ENCODE measurements at places on chromosomes 16 and 17.
A peak's percentile ranks its signal among the peaks of the same experiment; 100 is the strongest.

- DNase-seq, result no peak
Observed at GRCh38 chr16:16121185-16121727, 102.0 kb downstream of the ABCC6 start.

GRCh38 chr16:68086860-68087268 is 1.7 kb downstream of the NFATC3 start:
- no peak for DNase-seq

GRCh38 chr16:13426269-13426668 is 493.7 kb upstream of the ERCC4 start:
- DNase-seq, result no peak

DNA sequence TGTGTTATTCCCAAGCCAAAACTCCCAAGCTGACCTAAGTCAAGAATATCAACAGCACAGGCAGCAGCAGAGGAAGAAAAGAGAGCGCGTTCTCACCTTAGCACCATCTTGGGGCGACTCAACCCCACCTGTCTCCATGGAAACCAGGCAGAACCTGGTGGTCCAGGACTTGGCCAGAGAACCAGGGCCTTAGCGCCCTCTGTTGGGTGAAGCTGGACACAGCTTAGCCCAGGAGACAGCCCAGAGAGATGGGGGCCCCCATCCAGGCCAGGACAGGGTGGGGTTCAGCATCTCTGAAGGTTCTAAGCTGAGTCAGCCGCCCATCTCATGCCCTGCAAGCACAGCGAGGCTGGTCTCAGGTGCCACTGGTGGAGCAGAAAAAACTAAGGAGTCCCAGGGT is 60.1 kb upstream of the TMEM132E start:
- DNase-seq, result no peak

GRCh38 chr16:82713778-82714177 is 87.0 kb downstream of the CDH13 start:
- no peak for DNase-seq

- DNase-seq, result no peak
Observed at GRCh38 chr16:78390508-78391324, 291.3 kb downstream of the WWOX start.

- DNase-seq, result no peak
Observed at GRCh38 chr17:57724026-57724728, 20.9 kb downstream of the CCDC182 start.

DNA sequence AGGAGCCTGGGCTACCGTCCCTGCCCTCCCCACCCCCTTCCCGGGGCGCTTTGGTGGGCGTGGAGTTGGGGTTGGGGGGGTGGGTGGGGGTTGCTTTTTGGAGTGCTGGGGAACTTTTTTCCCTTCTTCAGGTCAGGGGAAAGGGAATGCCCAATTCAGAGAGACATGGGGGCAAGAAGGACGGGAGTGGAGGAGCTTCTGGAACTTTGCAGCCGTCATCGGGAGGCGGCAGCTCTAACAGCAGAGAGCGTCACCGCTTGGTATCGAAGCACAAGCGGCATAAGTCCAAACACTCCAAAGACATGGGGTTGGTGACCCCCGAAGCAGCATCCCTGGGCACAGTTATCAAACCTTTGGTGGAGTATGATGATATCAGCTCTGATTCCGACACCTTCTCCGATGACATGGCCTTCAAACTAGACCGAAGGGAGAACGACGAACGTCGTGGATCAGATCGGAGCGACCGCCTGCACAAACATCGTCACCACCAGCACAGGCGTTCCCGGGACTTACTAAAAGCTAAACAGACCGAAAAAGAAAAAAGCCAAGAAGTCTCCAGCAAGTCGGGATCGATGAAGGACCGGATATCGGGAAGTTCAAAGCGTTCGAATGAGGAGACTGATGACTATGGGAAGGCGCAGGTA is 762 bp downstream of the CDK12 start:
- no peak for DNase-seq

DNA sequence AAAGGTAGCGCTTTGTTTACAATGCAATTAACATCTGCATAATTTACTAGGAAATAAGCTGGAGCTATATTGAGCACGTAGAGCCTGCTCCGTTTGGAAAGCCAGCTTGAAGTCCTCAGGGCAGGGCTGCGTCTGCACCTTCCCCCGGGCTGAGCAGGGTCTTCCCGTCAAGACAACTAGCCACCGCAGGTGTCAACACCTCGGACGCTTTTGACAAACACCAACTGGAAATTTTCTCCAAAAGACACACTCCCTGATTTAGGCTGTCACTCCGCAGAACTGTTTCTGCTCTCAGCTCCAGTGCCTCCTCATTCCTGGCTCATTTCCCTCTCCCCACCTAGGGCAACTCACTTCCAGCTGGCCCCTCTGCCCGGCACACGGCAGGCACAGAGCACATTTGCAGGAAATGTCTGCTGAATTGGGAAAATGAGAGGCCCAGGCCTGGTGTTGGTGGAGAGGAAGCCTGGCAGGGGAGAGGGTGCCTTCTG is 170.3 kb downstream of the MAF start:
- DNase-seq, result no peak

DNA sequence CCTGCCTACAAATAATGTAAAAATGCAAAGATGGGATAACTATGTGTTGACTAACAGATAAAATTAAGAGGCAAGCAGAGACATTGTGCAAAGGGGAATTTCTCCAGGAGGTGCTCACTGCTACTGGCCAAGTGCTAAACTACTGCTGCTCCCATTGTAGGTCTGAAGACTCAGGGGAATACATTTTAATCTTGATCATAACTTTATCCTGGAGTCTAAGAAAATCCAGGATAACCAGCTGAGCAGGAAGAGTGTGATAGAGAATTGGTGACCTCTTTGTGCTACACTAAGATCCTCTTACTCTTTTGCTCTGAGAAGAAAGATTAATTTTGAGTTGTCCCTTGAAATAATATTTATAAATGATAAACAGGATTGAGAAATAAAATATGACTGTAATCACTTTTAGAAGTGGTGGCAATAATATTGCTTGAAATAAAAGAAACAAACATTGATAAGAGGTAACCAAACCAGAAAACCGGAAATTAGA is 5.9 kb downstream of the RNF43 start:
- no peak for DNase-seq

DNA sequence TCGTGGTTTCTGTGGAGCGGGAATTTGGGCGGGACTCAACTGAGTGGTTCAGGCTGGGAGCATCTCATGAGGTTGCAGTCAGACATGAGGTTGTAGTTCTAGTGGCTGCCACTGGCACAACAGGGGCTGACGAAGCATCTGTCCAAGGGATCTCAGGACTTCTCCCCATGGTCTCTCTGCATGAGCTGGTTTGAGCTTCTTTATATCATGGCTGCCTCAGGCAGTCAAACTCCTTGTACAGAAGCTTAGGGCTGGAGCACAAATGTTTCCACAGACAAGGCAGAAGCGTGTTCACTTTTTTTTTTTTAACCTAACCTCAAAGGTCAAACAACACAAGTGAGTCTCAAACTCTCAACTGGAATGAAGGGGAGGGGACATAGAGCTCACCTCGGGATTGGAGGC is 243.3 kb downstream of the MSI2 start:
- no peak for DNase-seq

DNA sequence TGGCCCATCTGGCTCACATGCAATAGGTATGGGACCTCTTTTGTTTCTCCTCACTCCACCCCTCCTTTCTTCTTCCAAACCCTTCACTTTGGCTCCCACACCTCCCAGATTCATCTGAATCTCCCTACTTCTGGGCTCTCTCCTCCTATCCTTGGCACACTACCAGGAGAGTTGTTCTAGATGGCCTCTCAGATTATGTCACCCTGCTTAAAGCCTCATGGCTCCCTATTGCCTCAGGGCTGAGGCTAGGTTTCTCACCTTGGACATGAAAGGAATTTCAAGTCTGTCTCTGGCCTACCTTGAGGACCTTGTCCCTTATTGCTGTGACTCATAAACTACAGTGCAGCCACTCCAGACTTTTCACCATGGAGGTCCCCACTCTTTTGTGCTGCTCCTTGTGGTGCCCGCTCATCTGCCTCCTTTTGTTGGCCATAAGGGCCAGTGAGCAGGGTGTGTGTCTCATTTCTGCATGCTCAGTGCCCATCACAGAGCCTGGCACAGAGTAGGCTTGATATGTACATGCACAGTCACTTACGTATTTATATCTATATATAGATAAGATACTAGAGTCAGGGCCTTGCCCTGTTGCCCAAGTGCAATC is 1.0 kb upstream of the MFAP4 start:
- DNase-seq, result no peak

DNA sequence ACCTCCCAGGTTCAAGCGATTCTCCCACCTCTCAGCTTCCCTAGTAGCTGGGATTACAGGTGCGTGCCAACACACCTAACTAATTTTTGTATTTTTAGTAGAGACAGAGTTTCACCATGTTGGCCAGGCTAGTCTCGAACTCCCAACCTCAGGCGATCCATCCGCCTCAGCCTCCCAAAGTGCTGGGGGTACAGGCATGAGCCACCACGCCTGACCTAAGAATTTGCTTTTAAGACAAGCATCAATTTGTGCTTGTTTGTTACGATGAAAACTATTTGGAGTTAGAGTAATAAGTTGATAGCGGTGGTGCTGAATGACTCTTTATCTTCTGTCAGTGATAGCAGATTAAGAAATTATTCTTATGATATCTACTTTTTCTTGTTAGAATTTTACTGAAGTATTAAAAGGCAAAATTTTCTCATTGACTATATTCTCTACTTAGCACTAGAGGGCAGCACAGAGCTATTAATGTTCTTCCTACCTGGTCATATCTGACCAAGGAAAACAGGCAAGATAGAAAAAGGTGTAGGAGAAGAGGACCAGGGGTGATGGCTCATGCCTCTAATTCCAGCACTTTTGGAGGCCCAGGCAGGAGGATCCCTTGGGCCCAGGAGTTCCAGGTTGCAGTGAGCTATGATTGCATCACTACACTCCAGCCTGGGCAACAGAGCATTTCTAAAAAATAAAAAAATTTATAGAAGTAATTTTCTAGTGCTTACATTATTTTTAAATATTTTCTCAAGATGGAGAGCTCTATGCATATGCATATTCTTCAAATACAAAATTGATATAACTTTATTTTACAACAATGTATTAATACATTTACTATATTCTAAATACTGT is 24.5 kb downstream of the STXBP4 start:
- DNase-seq, result no peak

DNA sequence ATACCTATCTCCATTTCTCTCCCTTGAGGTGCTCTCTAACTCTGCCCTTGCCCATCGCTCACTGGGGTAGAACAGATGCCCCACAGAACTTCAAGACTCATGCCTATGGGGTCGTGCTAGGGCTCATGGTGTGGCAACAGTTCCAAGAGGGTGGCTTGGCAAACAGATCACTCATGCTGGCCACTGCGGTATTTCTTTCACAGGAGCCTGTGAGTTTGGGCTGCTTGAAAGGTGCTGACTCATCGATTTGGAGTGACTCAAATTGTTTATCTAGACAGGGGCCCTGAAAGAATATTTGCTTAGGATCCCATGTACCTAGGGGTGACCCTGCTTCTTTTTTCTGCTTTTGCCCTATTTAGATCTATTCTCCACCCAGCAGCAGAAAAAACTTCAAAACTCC is 69.9 kb downstream of the IRX5 start:
- DNase-seq, result no peak

- DNase-seq, result no peak
Observed at GRCh38 chr16:57534337-57534880, 2.0 kb downstream of the CCDC102A start.

DNA sequence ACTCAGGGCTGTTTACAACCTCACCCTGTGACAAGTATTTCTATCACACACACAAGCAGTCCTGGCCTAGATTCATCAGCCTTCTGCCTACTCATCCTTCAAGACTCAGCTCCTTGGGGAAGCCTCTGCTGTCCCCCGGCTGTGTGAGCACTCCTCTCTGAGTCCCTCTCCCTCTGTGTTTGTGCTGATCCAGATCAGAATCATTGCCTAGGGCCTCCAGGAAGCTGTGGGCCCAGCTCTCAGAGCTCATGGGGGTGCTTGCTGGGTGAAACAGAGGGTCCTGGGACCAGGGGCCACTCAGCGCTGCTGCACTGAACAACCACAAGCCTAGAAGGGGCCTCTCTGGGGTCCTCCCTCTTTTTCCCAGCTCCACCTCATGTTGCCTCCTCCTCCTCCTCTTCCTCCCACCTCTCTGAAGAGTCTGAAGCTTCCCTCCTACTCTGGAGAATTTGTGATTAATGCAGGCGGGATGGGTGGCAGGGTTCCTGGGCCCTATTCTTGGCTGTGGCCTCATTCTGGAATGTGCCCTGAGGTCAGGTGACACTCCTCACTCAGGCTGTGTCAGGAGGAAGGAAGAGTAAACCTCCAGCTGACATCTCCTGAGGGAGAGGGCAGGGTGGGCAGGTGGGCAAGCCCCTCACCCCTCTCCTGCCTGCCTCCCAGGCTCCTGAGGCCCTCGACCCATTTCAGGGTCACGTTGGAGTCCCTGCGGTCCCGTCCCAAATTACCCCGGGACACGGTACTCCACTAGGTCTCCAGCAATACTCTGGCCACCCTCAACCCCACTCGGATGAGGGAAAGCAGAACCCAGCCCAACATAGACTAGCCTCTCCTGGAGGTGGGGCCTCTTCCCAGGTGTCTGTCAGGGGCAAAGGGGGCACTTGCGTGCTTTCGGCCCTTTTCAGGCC is 10.1 kb downstream of the WFIKKN2 start:
- no peak for DNase-seq

- DNase-seq, result peak; percentile 83
Observed at GRCh38 chr17:75271233-75271954, 363 bp upstream of the MIF4GD start.

GRCh38 chr17:4945944-4946280 is 2.4 kb downstream of the PFN1 start:
- no peak for DNase-seq

GRCh38 chr17:63479495-63480184 is 2.8 kb downstream of the ACE start:
- DNase-seq, result no peak

DNA sequence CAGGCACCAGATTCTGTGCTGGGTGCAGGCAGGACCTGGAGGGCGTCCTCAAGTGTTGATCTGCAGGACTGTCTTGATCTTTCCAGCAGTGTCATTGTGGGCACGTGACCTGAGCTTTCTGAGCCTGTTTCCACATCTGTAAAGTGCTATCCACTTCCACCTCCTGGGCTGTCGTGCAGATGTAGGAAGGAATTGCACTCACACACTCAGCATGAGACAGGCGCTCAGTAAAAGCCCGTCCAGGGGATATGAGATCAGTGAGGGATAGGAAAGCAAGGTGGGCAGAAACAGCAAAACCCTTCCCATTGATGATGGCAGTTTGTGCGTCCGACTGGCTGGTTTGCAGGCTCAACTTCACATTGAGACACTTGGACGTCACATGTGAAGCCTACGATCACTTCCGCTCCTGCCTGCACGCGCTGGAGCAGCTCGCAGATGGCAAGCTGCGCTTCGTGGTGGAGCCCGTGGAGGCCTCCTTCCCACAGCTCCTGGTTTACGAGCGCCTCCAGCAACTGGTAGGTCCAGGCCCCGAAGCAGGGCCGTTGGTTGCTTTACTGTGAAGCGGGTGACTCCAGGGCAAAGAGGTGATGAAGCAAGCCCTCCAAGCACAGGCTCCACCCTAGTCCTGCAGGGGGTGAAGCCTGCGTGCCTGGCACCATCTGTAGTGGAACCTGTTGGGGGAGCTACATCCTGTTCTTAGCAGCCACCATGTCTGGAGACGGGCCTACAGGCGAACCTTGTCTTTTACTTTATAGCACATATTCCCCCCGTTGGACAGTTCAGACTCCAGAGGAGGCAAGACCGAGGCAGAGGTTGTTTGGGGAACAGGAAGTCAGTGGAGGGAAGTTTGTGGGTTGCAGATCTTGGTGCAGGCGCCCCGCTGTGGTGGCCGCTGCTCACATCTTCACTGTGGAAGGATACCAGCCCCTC is 23.0 kb downstream of the METTL22 start:
- no peak for DNase-seq
